Smooth muscle cell of the coronary artery (primary cell): ENCODE measurements at places on chromosomes 16 and 17. TPM values are rescaled to one million over a fixed set of nuclear protein-coding genes. Genes with fewer than 3 reads are reported as not detected.

The KRT36 gene
- total RNA-seq: 0.08 and 0.12 TPM in 2 replicates

The CSF3 gene
- 0.08 TPM in 1 of 2 replicates, not detected in the other for total RNA-seq

The OTOP3 gene
- not detected in 2 replicates for total RNA-seq

The TMED6 gene
- not detected in 2 replicates for total RNA-seq

The CLEC3A gene
- total RNA-seq: not detected in 2 replicates

The CDH1 gene
- 0.15 TPM in 1 of 2 replicates, not detected in the other for total RNA-seq
